Gastrocnemius medialis (tissue), 4 donors: ENCODE measurements at places on chromosomes 4 and X. TPM values are rescaled to one million over a fixed set of nuclear protein-coding genes. Genes with fewer than 3 reads are reported as not detected.

- DNase-seq = no peak
These were observed 1.9 kb downstream of the EFNB1 start for GRCh38 chrX:68830419-68831404.

GRCh38 chr4:38989487-38989886 is 42.7 kb downstream of the TMEM156 start:
- DNase-seq = no peak

GRCh38 chrX:9464435-9465371 is at the start of gene TBL1X:
TBL1X (plus strand) TSS chrX:9465058; CDS start chrX:9653587, 188,529 bp downstream.
- DNase-seq = peak; percentile 61

DNA sequence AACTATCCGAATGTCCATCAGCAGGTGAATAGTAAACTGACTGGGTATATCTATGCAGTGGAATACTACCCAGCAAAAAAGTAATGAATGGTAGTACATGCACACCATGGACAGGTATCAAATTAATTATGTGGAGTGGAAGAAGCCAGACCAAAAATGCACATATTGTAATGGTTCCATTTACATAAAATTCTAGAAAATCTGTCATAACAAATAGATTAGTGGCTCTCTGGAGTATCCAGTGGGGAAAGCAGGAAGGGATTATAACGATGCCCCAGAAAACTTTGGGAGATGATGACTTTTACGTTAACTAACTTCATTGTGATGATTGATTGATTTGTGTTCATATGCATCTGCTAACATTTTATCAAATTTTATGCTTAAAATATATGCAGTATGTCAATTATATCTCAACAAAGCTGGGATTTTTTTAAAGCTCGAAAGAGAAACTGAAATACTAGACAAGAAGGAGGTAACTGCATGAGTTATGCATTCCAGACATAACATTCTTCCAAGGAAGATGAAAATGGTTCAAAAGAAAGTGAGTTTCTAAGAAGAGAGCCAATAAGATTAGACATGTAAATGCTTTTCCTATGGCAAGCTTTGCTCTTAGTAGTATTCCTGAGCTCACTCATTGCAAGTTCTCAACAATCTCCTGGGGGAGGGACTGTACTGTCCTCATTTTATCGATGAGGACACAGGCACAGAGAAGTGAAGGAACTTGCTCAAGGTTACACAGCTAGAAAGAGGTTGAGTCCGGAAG is 58.6 kb upstream of the MSX1 start:
- no peak for DNase-seq

DNA sequence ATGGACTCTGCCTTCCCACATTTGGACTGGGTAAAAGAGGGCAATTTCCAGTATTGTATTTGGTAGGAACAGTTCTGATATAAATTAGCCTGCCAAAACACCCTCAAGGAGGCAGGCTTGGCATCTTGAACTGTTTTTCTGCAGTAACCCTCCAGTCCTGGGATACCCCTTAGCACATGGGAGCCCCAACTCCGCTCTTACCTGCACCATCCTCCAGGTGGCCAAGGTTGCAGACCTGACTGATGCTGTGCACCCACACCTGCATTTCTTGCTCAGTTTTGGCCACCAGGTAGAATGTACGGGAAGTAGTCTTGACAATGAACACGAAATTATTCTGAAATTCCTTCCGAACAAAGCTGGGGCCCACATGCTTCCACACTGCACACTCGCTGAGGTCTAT is 35.1 kb downstream of the GAB3 start:
- no peak for DNase-seq

- no peak for DNase-seq
These were observed 121.3 kb downstream of the GPR143 start for GRCh38 chrX:9644335-9644734.

DNA sequence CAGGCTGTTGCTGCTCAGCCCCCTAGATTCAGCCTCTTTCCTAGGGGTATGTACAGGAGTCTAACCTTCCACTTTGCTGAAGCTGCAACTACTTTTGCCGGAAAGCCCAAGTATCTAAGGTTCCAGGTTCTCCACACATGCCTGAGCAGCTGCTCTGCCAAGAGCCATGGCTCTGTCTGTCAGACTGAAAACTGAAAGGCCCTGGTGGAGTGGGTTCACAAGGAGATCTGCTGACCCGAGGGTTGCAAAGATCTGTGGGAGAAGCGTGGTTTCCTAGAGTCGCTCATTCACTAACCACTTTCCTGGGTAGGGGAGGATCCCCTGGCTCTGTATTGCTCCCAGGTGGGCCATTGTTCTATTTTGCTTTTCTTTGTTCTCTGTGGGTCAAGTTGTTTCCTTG is 6.0 kb upstream of the PNMA6F start:
- DNase-seq = no peak

GRCh38 chr4:178672512-178672911 is 1230.3 kb upstream of the AGA start:
- DNase-seq = no peak

GRCh38 chr4:107216379-107216778 is 180.3 kb upstream of the DKK2 start:
- no peak for DNase-seq

DNA sequence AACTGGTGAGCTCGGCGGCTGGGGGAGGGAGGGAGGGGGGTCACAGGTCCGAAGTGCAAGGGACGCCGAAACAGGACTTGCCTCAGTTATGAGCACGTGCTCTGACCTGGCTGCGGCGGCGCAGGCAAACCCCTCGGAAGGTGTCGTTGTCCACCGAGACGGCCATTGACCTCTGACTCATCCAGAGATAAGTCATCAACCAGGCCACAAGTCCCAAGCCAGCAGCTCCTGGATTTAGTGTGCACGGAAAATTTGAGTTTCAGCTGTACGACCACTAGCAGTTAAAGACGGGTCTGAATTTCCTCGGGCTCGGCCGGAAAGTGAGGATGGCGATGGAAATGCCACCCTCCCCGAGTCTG is 674 bp downstream of the SH3D19 start:
- peak; percentile 70 for DNase-seq

GRCh38 chrX:130176354-130176776 is 4.6 kb downstream of the RAB33A start:
- no peak for DNase-seq

DNA sequence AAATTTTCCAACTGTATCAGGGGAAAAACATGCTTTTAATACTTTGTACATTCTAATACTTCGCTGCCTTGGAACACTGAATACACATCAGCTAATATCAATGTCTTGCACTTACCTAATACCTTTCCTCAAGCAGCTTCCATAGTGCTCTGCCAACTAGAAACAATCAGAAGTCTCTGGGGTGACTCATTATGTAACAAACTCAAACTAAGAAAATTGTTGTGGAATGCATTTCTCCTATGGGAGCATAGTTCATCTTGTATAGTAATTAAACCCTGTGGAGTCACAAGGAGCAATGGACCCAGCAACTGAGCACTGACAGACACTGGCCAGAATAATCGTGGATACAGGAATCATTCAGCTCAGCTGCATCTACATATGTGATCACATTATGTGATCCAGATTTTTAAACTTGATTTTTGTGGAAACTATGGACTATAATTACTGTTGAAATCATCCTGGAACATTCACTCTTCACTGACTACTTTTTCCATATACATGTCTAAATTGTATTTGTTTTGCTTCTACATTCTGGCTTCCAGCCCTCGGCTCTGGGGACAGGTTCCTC is 496.9 kb downstream of the TMA16 start:
- no peak for DNase-seq

DNA sequence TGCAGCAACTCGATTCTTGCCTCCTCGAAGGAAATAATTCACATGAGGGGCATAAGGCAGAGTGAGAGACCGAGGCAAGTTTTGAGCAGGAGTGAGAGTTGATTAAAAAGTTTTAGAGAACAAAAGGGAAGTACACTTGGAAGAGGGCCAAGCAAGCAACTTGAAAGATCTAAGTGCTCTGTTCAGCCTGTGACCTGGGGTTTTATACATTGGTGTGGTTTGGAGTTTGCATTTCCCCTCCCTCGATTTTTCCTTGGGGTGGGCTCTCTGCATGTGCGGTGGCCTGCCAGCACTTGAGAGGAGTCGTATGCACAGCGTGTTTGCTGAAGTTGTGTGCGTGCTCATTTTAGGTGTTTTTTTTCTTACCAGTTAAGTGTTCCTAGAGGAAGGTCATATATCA is 356.4 kb downstream of the KLHL4 start:
- DNase-seq = no peak

GRCh38 chrX:85012098-85012497 is 8.4 kb downstream of the APOOL start:
- no peak for DNase-seq

DNA sequence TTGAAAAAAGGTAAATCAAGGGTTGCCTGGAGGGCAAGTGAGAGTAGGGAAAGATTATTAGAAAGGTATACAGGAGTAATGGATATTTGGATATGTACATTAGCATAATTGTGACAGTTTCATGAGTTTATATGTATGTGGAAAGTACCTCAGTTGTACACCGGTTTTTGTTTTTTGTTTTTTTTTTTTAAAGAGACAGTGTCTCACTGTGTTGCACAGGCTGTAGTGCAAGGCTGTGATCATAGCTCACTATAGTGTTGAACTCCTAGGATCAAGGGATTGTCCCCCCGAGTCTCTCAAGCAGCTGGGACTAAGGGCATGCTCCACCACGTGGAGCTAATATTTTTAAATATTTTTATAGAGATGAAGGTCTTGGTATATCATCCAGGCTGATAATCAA is 15.3 kb upstream of the HPGD start:
- DNase-seq = no peak

GRCh38 chrX:130110379-130111219 is at the start of gene ELF4:
ELF4 (minus strand) TSS chrX:130110497; CDS start chrX:130081330, 29,167 bp downstream.
- DNase-seq = no peak

- DNase-seq = no peak
These were observed 264.9 kb upstream of the PRPS2 start for GRCh38 chrX:12526306-12526705.

DNA sequence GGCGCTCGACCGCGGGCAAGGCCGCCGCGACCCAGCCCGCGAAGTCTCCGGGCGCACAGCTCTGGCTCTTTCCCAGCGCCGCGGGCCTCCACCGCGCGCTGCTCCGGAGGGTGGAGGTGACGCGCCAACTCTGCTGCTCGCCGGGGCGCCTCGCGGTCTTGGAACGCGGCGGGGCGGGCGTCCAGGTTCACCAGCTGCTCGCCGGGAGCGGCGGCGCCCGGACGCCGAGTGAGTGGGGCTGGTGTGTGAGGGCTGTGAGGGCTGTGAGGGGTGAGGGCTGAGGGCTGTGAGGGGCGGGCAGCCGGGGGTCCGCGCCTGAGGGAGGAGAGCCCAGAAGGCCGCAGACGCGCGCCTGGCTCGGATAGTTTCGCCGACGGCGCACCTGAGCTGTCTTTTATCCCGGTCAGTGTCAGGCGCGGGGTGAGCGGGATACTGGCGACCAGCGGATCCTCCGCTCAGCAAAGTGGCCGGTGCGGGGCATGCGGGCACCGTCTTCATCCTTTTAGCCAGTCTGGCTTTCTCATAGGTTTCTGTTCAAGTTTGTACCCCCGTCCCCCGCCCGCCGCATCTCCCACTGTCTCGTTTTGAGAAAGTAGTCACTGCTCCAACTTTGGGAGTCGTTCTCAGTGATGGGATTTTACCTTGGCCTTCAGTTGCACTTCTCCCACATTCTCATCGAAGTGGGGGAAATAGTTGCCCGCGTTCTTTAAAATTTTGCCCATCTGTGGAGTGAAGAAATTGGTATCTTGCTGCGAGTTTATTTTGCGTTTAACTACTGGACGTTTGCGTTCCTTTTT is 586 bp downstream of the HERC5 start:
- DNase-seq = peak; percentile 33

- DNase-seq = no peak
These were observed 382.9 kb downstream of the RPA4 start for GRCh38 chrX:97266406-97267121.

- no peak for DNase-seq
These were observed 75.9 kb upstream of the CAMK2D start for GRCh38 chr4:113837397-113837796.

GRCh38 chrX:153827016-153827415 is 3.3 kb downstream of the PDZD4 start:
- no peak for DNase-seq

GRCh38 chr4:88028946-88029345 is 21.5 kb downstream of the PKD2 start:
- no peak for DNase-seq

DNA sequence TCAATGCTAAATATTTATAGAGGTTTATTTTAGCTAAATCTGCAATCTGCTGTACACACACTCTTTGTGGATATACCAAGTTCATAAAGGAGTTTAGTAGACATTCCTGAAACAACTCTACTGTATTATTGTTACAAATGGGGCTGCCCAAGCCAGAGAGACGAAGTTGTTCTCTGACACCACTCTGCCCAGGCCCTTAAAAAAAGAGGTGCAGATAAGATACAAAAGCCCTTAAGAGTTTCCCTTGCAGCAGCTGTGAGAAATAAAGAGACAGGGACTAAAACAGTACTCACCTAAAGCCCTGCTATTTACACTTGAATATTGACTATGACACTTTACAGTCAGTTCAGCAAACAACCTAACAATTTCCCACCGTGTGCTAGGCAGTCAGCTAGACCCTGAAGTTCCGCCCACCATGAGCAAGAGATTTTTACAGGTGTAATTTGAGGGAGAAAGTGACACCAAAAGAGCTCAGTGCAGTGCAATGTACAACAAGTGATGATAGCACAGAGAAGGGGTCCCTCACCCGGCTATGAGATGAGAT is 191.7 kb downstream of the PRDM5 start:
- DNase-seq = no peak

DNA sequence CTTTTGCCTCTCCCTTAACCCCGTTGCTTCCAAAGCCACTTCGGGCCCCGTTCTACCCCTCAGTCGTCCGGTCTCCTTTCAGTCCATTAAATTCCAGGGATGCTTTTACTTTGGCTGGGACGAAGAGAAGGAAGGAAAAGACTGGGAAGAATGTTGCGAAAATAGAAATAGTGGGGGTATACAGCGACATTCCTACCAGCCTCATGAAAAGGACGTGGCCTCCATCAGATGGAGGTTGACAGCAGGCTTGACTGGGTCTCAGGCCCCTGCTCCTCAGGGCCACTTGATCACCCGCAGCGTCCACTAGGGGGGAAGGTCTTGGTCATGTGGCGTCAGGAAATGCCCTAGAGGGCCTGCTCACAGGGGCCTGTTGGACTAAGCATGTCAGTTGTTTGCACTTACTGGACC is 657 bp upstream of the ANKRD50 start:
- peak; percentile 60 for DNase-seq

- DNase-seq = no peak
These were observed 34.4 kb downstream of the GLRA3 start for GRCh38 chr4:174794543-174795094.

- DNase-seq = no peak
These were observed 215.2 kb upstream of the PSAPL1 start for GRCh38 chr4:7649741-7650531.

DNA sequence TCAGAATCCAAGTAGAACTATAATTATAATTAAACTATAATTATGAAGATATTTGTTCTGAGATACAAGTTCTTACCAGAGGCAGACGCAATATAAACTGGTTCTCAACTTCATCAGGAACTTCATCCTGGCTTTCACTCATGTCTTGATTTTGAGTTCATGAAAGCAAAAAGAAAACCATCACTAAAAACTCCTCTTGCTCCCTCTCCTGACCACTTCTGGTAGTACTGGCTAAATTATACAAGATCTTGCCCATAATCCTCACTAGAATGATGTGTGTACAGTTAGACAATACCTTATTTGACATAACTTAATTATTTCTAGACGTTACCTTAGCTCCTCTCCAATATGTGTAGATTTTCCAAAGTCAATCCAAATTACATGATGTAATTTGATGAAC is 3.7 kb downstream of the TAF7L start:
- DNase-seq = no peak

Gene PPEF2
- total RNA-seq = not detected

Gene FDCSP
- total RNA-seq = not detected

Gene GDPD2
- not detected for total RNA-seq

Gene USP11
- 17.0 TPM for total RNA-seq

Gene ELMOD2
- total RNA-seq = 3.2 TPM

Gene NALF2
- total RNA-seq = 0.33 TPM

Gene FHDC1
- total RNA-seq = 0.52 TPM

Gene MSANTD1
- 0.60 TPM for total RNA-seq

Gene MAGEA6
- not detected for total RNA-seq
